ENCODE measurements at places on chromosomes 6 and 20.

GRCh38 chr6:85494547-85495536 lies 45.0 kb downstream of the NT5E start:
- no peak for DNase-seq

- DNase-seq: no peak
These were observed 124.4 kb upstream of the EDN1 start for GRCh38 chr6:12165722-12166280.

- DNase-seq: no peak
These were observed 10.1 kb downstream of the ISM1 start for GRCh38 chr20:13231031-13231752.

- no peak for DNase-seq
These were observed 333.9 kb downstream of the TFAP2B start for GRCh38 chr6:51152594-51152993.

DNA sequence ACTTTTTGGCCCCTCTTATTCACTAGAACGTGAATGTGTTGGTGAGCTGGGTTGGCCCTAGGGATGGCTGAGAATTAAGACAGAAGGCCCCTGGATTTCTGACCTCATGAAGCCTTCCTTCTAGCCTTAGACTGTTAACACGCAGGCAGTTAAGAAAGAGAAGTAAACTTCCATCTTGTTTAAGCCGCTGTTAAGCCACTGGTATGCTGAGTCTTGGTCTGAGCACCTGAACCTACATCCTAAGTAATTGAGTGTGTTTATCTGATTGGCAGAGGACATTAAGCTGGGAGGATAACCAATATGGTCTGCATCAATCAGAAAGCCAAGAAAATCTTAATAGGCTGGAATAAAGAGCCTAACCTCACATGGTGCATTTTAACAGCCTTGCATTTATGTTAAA lies 535.0 kb upstream of the ARID1B start:
- no peak for DNase-seq
